Neural crest cell (in vitro differentiated cells): ENCODE measurements at places on chromosomes 5 and 9. TPM values are rescaled to one million over a fixed set of nuclear protein-coding genes. Genes with fewer than 3 reads are reported as not detected.

Gene SAXO1
- 0.14 TPM in 1 of 2 replicates, not detected in the other for total RNA-seq

Gene CCDC112
- total RNA-seq, result 11.0 and 11.7 TPM in 2 replicates

GRCh38 chr5:88671106-88671504 lies 211.9 kb downstream of the MEF2C start:
- DNase-seq, result no peak

GRCh38 chr9:133818444-133818843 lies 80.3 kb upstream of the SARDH start:
- no peak for DNase-seq

GRCh38 chr5:15850939-15851341 lies 328.7 kb downstream of the MARCHF11 start:
- no peak for DNase-seq

DNA sequence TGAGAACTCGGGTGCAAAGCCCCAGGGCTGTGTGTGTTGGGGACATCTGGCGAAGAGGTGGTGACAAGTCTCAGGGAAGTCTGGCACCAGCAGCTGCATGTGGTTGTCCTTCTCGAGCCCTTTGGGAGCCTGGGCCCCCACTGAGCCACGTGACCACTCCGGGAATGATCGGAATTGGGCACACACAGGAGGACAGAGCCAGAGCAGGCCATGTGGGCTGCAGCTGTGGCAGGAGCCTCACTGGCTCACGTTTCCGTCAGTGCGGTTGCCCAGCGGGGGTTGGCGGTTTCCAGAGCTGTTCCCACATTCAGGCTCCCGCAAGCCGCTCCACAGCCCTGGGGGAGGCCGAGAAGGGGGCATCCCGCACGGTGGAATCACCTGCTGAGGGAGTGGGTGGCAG lies 6.8 kb upstream of the CEL start:
- DNase-seq, result no peak

- no peak for DNase-seq
Measured at GRCh38 chr5:855771-856530, 5.2 kb upstream of the ZDHHC11 start.

DNA sequence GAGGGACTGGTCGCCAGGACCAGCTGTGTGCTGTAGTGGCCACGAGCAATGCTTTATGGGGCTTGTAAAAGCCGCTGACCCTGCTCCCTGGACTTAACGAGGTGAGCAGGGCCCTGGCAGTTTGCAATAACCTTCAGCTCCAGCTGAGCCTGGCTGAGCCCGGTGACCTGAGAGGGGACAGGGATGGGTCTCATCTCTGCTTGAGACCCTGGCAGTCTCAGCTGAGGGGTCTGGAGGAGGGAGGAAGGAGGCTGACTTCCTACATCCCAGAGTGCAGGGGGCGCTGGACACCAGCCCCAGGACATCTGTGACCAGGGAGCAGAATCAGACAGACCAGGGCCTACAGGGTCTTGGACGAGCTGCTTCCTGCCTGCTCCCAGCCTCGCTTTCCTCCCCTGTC lies 277.5 kb upstream of the MVB12B start:
- DNase-seq, result no peak

Gene PRRX2
- 0.65 and 0.68 TPM in 2 replicates for total RNA-seq

GRCh38 chr5:76331126-76331525 lies 72.0 kb upstream of the IQGAP2 start:
- no peak for DNase-seq

DNA sequence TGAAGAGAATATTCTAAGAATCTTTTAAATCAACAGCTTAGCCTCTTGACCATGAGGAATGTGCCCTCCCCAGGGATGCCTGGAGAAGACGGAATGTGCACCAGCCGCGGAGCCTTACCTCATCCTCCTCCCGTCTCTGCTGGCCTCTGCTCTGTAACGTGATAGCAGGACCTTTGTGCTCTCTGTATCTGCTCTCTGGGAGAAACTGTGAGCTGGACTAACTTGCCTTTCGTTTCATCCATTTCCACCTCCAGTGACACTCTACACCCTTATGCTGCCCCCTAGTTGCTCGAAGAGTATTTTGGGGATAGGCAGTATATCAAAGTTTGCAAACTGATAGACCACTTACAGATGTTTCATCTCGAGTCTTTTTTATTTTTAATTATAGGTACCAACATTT lies 141.4 kb downstream of the NPR3 start:
- DNase-seq, result no peak

Gene TAF11L13
- not detected in 2 replicates for total RNA-seq

DNA sequence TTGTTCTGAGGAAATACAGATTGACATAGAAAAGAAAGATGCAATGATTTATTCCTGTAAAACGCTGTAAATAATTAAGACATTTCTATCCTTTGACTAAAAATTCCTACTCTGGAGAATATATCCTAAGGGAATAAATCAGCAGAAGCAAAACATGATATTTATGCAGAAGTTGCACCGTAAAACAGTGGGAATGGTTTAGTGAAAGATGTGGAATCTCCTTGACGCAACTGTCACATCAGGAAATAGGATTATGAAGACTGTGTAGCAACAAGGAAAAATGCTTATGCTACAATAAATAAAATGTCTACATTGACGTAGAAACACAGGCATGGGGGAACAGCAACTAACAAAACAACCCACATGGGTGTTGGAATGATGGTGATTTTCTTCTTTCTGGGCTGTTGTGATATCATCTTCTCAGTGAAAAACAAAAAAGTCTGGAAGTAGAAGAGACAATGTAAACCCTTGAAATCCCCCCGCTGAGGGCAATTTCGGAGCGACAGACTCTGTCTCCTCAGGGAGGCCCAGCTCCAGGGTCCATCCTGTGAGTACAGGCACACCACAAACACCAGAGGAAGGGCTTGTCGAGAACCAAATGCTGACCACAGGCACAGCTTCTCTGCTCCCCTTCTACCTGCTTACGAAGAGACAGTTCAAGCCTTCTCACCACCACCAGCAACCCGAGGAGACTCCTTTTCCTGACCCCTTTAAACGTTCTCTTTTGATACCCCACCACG lies 25.2 kb downstream of the COL23A1 start:
- no peak for DNase-seq

Gene LHFPL2
- total RNA-seq, result 14.4 and 15.0 TPM in 2 replicates

GRCh38 chr9:83270116-83270515 lies 207.2 kb upstream of the RASEF start:
- DNase-seq, result no peak

DNA sequence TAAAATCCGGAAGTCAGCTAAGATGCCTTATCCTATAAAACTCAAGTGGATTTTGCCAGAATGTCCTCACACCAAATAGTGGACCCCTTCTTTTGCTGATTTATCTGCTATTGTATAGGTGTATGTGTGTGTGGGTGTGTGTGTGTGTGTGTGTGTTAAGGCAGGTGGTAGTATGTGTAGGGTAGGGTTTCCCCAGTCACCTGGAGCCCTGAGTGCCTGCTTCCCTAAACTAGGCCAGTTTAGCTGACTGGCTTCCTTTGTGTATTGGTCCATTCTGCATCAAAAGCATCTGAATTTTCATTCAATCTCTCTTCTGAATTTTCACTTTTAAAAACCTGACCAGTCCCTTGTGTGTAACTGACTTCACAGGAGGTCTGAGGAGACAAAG lies 42.2 kb upstream of the LCP2 start:
- no peak for DNase-seq

- no peak for DNase-seq
Measured at GRCh38 chr5:138054206-138054605, 21.3 kb upstream of the FAM13B start.

DNA sequence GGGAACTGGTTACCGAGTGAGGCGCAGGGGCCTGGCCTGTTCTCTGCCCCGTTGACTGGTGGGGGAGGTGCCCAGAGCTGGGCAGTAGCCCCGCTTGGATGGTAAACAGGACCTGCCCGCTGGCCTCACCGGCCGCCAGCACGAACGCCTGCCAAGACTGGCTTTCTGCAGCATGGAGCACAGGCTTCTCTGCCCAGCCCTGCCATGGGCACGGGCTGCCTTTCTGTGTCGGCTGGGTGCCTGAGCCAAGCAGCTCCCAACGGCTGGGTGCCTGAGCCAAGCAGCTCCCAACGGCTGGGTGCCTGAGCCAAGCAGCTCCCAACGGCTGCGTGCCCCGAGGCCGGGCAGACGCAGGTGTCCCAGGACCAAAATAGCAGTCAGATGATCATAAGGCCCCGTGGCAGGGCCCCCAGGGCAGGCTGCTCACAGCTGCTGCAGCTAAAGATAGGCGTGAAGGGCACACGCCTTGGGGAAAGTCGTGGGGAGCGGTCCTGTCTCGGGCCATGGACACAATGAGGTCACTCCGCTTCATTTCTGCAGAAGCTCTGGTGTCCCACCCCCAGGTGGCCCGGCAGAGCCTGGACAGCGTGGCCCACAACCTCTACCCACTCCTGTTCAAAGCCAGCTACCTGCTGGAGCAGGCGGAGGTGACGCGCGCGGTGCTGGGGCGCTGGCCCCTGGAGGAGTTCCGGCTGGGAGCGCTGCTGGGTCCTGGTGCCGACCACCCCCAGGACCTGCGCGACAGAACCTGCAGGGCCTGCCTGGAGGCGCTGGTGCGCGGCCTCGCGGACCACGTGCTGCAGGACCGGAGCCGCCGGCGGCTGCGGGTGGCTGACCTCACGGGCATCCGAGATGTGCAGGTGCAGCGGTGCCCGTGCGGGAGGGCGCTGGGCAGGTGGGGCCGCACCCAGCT lies at the start of gene LRRC14B:
TSS of gene LRRC14B (plus strand) at position 460 of the 913 bp plus-strand sequence. CDS start at position 504, 44 bp downstream.
- DNase-seq, result no peak

DNA sequence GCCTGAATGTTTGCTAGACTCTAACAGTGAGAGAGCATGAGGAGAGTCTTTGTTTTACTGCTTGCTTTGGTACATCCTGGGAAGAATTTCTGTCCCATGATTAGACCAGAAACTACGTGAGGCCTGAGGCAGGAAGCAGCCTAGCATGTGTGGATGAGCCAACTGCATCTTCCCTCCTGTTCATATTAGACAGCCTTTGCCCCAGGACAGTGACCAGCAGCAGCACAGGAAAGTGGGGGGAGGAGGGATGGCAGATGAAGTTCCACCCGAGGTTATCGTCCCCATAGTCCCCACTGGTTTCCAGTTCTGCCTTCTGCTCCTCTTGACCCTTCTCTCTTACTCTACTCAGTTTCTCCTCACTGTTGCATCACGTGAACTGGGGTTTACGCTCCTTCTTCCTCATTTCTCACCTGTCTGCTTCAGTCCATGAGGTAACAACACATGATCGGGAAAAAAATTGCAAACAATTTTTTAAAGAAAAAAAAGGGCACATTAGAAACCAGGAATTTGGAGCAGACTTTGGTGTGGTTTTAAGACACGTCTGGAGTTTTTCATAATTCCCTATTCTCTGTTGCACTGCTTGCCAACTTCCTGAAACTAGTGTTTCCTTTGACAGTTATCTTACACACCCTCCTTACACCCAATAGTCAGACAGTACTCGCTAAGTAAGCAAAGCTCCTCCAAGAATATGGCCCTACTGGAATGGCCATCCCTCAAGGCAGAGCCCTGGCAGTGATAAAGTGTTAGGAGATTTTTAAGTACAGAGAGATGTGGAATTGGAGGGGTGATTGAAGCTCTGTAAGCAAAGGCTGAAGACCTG lies 84.1 kb downstream of the SNX18 start:
- DNase-seq, result no peak

- DNase-seq, result no peak
Measured at GRCh38 chr5:21802869-21803490, 1050.2 kb downstream of the CDH12 start.

GRCh38 chr5:179297486-179298180 lies 47.6 kb downstream of the ADAMTS2 start:
- DNase-seq, result no peak

DNA sequence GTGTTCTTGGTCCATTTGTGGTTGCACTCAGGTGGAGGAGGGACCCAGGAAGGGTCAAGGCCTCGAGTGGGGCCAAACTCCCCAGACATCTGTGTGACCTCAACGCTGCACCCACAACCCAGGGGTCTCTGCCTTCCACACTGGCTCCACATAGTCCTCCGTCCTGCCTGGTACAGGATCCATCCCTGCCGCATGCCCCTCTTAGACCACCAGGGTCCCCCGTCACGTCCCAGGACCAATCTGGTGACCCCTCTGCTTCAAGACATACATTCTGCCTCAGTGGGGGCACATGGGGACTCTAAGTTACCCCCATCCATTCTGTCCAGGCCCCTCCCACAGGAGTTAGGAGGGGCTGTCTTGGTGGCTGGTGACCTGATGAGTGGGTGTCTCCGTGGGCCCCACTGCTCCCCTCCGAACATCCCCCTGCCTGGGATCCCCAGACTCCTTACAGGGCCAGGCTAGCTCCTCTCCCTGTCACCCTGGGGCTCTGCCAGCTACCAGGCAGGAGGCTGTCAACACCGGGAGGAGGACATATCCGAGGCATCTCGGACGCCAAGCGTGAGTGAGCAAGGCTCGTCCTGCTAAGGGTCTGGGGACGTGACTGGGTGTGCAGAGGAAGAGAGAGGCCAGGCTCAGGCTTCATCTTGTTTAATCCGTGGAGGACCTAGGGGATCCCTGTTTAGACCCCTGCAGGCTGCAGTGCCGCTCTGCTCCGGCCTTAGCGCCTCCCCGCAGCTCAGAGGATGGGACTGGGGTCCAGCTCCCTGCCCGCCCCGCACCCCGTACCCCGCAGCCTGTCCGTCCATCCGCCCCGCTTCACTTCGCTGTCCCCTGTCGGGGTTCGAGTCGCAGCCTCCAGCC lies 32.3 kb downstream of the TSPAN17 start:
- DNase-seq, result no peak
